GM12878 (cell line): ENCODE measurements at places on chromosomes 5 and 9. TPM values are rescaled to one million over a fixed set of nuclear protein-coding genes. Genes with fewer than 3 reads are reported as not detected.

SMIM15 gene
- 74.7 and 83.1 TPM in 2 replicates for polyA plus RNA-seq

MAMDC4 gene
- 1.3 and 2.0 TPM in 2 replicates for polyA plus RNA-seq

SLC46A2 gene
- polyA plus RNA-seq, result not detected in 2 replicates

LSM11 gene
- 0.80 and 1.5 TPM in 2 replicates for polyA plus RNA-seq

SCGB3A1 gene
- polyA plus RNA-seq, result not detected in 2 replicates

UBLCP1 gene
- polyA plus RNA-seq, result 40.2 and 42.2 TPM in 2 replicates

TOR4A gene
- 1.7 and 2.0 TPM in 2 replicates for polyA plus RNA-seq

DCP2 gene
- 54.7 and 55.1 TPM in 2 replicates for polyA plus RNA-seq

KYAT1 gene
- 9.4 and 12.8 TPM in 2 replicates for polyA plus RNA-seq

NUTM2F gene
- polyA plus RNA-seq, result not detected in 2 replicates

DRD1 gene
- not detected in 2 replicates for polyA plus RNA-seq

KIAA0825 gene
- 1.6 and 1.7 TPM in 2 replicates for polyA plus RNA-seq

IRX1 gene
- not detected in 2 replicates for polyA plus RNA-seq

LAMC3 gene
- polyA plus RNA-seq, result not detected in 2 replicates

TCERG1 gene
- 83.1 and 99.9 TPM in 2 replicates for polyA plus RNA-seq

ADAMTS16 gene
- not detected in 2 replicates for polyA plus RNA-seq

ADAMTS6 gene
- polyA plus RNA-seq, result 1.0 and 1.1 TPM in 2 replicates

HARS2 gene
- polyA plus RNA-seq, result 29.2 and 31.2 TPM in 2 replicates

TAF11L8 gene
- not detected in 2 replicates for polyA plus RNA-seq

TAF1L gene
- polyA plus RNA-seq, result not detected in 2 replicates

RNF183 gene
- polyA plus RNA-seq, result not detected in 2 replicates

PTPA gene
- polyA plus RNA-seq, result 48.3 and 50.5 TPM in 2 replicates

LCN9 gene
- not detected in 2 replicates for polyA plus RNA-seq

TMEM267 gene
- polyA plus RNA-seq, result 15.3 and 19.7 TPM in 2 replicates

ELAVL2 gene
- polyA plus RNA-seq, result 0.37 and 0.46 TPM in 2 replicates

OR1J2 gene
- not detected in 2 replicates for polyA plus RNA-seq

ZNF366 gene
- polyA plus RNA-seq, result 0.05 TPM in 1 of 2 replicates, not detected in the other

SPINK6 gene
- not detected in 2 replicates for polyA plus RNA-seq

SPATA31D4 gene
- not detected in 2 replicates for polyA plus RNA-seq

EGFLAM gene
- polyA plus RNA-seq, result not detected in 2 replicates

LPAR1 gene
- 5.8 and 6.0 TPM in 2 replicates for polyA plus RNA-seq

BAAT gene
- 0.09 TPM in 1 of 2 replicates, not detected in the other for polyA plus RNA-seq

FAM13B gene
- polyA plus RNA-seq, result 12.4 and 16.6 TPM in 2 replicates

HAVCR1 gene
- polyA plus RNA-seq, result not detected in 2 replicates

KCNMB1 gene
- 2.5 and 3.4 TPM in 2 replicates for polyA plus RNA-seq

GABRA6 gene
- not detected in 2 replicates for polyA plus RNA-seq

CXCL14 gene
- not detected in 2 replicates for polyA plus RNA-seq

PLCXD3 gene
- not detected in 2 replicates for polyA plus RNA-seq

SERF1B gene
- polyA plus RNA-seq, result 32.5 and 35.5 TPM in 2 replicates

SH3PXD2B gene
- 0.36 and 0.42 TPM in 2 replicates for polyA plus RNA-seq

PRRX2 gene
- 0.12 TPM in 1 of 2 replicates, not detected in the other for polyA plus RNA-seq

PCDHGA1 gene
- polyA plus RNA-seq, result not detected in 2 replicates

EFCAB9 gene
- polyA plus RNA-seq, result 0.73 TPM in 1 of 2 replicates, not detected in the other

ASS1 gene
- polyA plus RNA-seq, result 0.15 and 0.31 TPM in 2 replicates

FRMPD1 gene
- polyA plus RNA-seq, result not detected in 2 replicates

PCDHGA9 gene
- polyA plus RNA-seq, result 0.08 and 0.15 TPM in 2 replicates

SPEF2 gene
- 0.04 TPM in 1 of 2 replicates, not detected in the other for polyA plus RNA-seq

PCDHA7 gene
- 0.05 TPM in 1 of 2 replicates, not detected in the other for polyA plus RNA-seq

ADCY2 gene
- polyA plus RNA-seq, result not detected in 2 replicates

ADGRV1 gene
- polyA plus RNA-seq, result 0.16 TPM in 1 of 2 replicates, not detected in the other

IRX2 gene
- polyA plus RNA-seq, result not detected in 2 replicates

BTNL8 gene
- polyA plus RNA-seq, result 0.13 TPM in 1 of 2 replicates, not detected in the other

PDGFRB gene
- polyA plus RNA-seq, result 1.4 and 1.5 TPM in 2 replicates

OGN gene
- polyA plus RNA-seq, result 1.8 and 2.5 TPM in 2 replicates

UBE2B gene
- 175 TPM in 2 replicates for polyA plus RNA-seq
